Smooth muscle cell of bladder (primary cell): ENCODE measurements at places on chromosomes 4 and X. TPM values are rescaled to one million over a fixed set of nuclear protein-coding genes. Genes with fewer than 3 reads are reported as not detected.

The XAGE1A gene
- not detected in 2 replicates for total RNA-seq

The POF1B gene
- not detected in 2 replicates for total RNA-seq

The NSG1 gene
- total RNA-seq: 2.4 and 19.9 TPM in 2 replicates

The TXK gene
- not detected in 2 replicates for total RNA-seq

The NUDT10 gene
- 1.5 and 1.6 TPM in 2 replicates for total RNA-seq

The PCDH7 gene
- 6.7 and 52.8 TPM in 2 replicates for total RNA-seq

The EPGN gene
- total RNA-seq: 0.85 and 4.8 TPM in 2 replicates

The RLIM gene
- total RNA-seq: 43.8 and 52.8 TPM in 2 replicates

The CXCR3 gene
- not detected in 2 replicates for total RNA-seq

The TCEAL9 gene
- total RNA-seq: 152 and 169 TPM in 2 replicates

The MRFAP1L1 gene
- 44.8 and 49.6 TPM in 2 replicates for total RNA-seq

The MAPK10 gene
- 14.4 and 26.0 TPM in 2 replicates for total RNA-seq

The XAGE1B gene
- not detected in 2 replicates for total RNA-seq

The MAGIX gene
- total RNA-seq: 0.85 and 1.4 TPM in 2 replicates

The SHROOM4 gene
- total RNA-seq: 0.28 and 1.0 TPM in 2 replicates

The ADH1B gene
- 81.4 and 83.2 TPM in 2 replicates for total RNA-seq
